ENCODE measurements at places on chromosomes 16 and 17. TPM values are rescaled to one million over a fixed set of nuclear protein-coding genes. Genes with fewer than 3 reads are reported as not detected.

CTRB2 gene
- total RNA-seq, result not detected

SULT1A2 gene
- total RNA-seq, result not detected

DRC3 gene
- 2.6 TPM for total RNA-seq

RHOT1 gene
- 31.5 TPM for total RNA-seq

HOXB4 gene
- total RNA-seq, result not detected

SYT17 gene
- total RNA-seq, result 0.46 TPM

TLCD1 gene
- total RNA-seq, result 12.9 TPM

C16orf46 gene
- 0.36 TPM for total RNA-seq

FBXW10 gene
- not detected for total RNA-seq

ZNF668 gene
- 18.9 TPM for total RNA-seq

KRT34 gene
- not detected for total RNA-seq

NPIPA8 gene
- 0.41 TPM for total RNA-seq

BCL6B gene
- total RNA-seq, result not detected

NLRC3 gene
- 0.12 TPM for total RNA-seq

CCL1 gene
- total RNA-seq, result not detected

ZNF423 gene
- 4.7 TPM for total RNA-seq

ERN2 gene
- not detected for total RNA-seq

HS3ST3A1 gene
- 8.8 TPM for total RNA-seq

JPH3 gene
- total RNA-seq, result 1.1 TPM

NECAB2 gene
- total RNA-seq, result 0.40 TPM

FBXW10B gene
- total RNA-seq, result 1.1 TPM

CLDN6 gene
- total RNA-seq, result 0.27 TPM
